Right renal pelvis (tissue), 4 donors: ENCODE measurements at places on chromosomes 1 and 21.
A peak's percentile ranks its signal among the peaks of the same experiment; 100 is the strongest.

GRCh38 chr1:9246841-9247785 is 12.5 kb downstream of the H6PD start:
- no peak for DNase-seq

DNA sequence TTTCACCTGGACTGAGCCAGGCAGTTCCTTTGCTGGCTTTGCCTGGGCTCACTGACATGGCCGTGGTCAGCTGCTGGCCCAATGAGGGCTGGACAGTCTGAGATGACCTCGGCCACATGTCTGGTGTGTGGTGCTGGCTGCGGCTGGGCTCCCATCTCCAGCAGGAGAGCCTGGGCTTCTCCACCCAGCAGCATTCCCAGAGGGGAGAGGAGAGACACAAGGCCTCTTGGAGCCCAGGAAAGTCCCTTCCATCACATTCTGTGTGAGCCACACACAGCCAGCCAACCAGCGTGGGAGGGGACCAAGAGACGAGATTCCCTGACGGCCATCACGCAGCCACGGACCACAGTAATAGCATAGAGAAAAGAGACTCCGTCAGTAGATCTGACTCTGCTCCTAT is 21.1 kb upstream of the SUMO3 start:
- no peak for DNase-seq

DNA sequence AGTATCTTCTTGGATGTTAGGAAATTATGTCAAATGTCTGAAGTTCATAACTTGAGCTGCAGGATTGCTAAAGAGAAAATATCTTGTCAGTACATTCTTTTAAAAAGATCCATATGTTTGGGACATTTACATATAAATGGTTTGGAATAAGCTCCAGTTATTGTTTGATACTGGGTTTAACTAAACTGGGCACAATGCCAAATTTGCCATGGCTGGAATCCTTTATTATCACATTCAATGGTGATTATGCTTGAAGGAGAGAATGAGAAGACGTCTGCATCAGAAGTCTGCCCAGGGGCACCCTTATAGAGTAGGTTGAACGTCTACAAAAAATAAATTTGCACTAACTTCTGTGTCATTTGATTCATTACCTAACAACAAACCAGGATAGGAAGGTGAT is 652.5 kb downstream of the AMY1C start:
- DNase-seq: no peak

- no peak for DNase-seq
These were observed 32.9 kb downstream of the SERINC2 start for GRCh38 chr1:31445951-31446350.

GRCh38 chr1:245079021-245079609 is 75.7 kb upstream of the KIF26B start:
- DNase-seq: no peak

GRCh38 chr1:157240495-157241184 is 102.4 kb upstream of the ETV3 start:
- peak; percentile 22 for DNase-seq

DNA sequence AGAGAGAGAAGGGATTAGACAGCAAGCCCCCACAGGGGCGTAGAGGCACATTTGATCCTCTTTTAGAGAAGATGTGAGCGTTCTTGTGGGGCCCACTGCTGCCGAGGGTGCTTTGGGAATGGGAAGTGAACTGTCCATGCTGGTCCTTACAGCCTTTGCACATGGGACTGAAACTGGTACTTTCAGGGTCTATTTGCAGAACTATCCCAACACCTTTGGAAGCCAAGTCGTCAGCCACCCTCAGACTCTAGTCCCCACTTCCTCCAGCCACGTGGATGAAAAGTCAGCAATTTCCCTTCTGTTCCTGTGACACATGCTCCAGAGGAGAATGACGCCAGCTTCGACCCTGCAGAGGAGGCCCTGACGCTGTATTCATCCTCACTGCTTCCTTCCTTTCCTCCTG is 2.6 kb upstream of the RAB7B start:
- DNase-seq: no peak

- no peak for DNase-seq
These were observed 5.4 kb downstream of the EIF2D start for GRCh38 chr1:206606867-206607266.

GRCh38 chr1:241343956-241344355 is 13.0 kb downstream of the RGS7 start:
- DNase-seq: no peak

GRCh38 chr1:8142955-8143629 is 117.0 kb upstream of the ERRFI1 start:
- no peak for DNase-seq

DNA sequence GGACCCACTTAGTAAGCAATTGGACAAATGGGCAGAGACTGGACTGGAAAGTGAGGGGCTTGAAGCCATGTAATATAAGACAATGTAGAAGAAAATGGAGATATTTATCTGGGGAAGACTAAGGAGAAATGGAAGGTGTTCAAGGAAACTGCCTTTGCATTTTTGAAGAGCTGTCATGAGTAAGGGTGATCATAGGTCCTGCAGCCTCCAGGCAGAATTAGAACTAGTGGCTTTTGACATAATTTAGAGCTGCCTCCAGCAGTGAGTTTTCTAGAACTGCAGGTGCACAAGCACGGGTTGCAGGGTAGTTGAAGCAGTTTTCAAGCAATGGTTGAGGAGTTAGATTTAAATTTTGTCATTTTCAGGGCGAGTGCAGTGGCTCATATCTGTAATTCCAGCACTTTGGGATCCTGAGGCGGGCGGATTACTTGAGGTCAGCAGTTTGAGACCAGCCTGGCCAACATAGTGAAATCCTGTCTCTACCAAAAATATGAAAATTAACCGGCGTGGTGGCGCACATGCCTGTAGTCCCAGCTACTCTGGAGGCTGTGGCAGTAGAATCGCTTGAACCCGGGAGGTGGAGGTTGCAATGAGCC is 3.7 kb upstream of the CDC14A start:
- no peak for DNase-seq

DNA sequence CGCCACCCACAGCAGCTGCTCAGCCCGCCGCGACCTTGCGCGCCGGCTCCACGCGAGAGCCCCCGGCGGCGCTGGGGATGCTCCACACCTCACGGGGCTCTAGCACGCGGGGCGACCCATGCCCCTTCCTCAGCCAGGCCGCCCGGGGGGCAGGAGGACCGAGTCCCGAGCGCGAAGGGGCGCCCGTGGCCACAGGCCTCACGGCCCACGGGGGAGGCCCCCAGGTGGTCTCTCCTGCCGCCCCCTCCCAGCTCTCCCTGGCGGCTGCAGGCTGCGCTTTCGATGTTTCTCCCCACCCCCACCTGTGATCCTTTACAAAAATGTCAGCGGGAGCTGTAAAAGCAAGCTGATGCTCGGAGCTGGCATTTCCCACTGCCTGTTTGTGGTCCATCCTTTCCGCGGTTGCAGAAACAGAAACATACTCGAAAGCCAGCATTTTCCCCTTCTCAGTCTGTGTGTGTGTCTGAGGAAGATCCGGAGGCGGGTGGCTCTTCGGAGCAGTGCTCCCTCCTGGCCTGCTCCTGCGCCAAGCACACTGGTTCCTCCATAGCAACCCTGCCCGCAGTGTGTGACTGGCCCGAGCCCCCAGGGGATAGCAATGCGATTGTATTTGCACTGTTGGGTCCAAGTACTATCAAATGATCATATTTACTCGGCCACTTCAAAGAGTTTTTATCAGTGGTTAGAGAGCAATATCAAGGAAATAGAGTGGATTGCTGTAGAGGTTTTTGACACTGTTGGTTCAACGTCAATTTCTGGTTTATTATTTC is 2.1 kb downstream of the KIF26B start:
- DNase-seq: no peak

DNA sequence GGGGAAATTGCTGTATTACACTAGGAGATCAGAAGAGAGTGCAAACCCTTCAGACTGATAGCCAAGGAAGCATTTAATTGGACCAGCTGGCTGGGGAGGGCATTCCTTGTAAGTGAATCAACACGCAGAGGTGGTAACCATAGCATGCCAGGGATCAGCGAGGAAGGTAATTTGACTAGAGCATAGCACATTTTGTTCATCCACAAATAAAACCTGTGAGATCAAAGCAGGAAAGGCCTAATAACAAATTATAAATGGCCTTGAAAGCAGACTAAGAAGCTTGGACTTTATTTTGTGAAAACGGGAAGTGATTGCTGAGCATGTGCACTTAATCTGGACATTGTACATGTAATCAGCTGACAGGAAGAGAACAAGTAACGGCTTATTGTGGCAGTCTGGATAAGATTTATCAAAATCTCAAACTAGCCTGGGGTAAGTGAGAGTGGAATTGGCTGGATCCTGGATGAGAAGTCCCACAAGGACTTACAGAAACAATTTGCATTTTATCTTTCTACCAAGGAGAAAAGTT is 11.7 kb upstream of the CD55 start:
- no peak for DNase-seq

DNA sequence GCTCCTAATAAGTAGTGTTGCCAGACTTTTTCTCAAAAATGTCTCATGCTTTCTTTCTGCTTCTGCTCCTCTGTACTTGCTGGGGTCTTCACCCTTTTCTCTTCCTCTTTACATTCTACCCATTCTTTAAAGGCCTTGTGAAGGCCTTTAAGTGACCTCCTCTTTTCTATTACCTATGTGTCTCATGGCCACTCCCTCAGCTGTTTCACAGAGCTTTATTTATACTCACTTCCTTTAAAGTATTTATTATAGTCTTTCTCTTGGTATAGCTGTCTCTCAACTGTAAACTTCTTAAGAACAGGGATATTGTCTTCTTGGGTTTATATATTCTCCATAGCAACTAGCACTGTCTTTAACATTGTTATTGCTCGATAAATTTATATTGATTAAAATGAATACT is 792 bp downstream of the GOLPH3L start:
- no peak for DNase-seq

DNA sequence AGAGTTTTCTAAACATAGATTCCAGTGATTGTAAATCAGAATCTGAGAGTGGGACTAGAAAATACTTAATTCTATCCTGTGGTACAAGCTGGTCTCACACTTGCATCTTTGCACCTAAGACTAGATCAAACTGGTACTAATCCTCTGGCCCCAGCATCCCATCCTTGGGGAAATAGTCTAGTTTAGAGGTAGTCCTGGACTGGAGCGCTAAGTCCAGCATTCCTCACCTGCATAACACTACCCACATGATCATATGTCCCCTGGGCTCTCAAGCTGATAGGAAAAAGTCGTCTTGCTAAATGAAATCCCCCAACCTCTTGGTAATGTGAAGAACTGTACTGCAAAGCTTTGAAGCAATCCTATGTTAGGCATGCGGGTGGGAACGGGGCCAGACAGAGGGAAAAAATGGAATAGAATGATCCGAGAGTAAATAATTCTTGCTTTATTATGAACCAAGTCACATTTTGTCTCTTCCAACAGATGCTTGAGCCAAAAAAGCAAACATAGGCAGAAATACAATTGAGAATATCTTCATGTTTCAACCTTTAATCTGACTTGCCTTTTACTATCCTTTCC is 4.8 kb downstream of the COX20 start:
- DNase-seq: no peak
